Skin of body (tissue), 3 donors: ENCODE measurements at places on chromosomes 2 and 18.

DNA sequence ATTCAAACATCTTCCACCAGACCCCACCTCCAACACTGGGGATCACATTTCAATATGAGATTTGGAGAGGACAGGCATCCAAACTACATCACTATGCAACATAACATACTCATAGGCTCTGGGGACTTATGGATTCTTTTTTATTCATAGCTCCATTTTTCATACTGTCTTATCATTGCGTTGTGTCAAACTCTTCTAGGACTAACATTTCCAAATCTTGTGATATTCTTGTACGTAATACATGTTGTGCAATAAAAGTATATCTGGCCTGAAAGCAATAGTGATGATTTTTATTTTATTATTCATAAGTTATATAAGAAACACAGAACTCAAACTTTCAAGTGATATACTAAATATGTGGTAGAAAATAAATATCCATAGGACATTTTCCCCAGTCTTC lies 60.6 kb upstream of the ACTR3 start:
- no peak for DNase-seq

- peak; percentile 10 for DNase-seq
Observed at GRCh38 chr2:6968319-6969100, 51.3 kb downstream of the RNF144A start.

DNA sequence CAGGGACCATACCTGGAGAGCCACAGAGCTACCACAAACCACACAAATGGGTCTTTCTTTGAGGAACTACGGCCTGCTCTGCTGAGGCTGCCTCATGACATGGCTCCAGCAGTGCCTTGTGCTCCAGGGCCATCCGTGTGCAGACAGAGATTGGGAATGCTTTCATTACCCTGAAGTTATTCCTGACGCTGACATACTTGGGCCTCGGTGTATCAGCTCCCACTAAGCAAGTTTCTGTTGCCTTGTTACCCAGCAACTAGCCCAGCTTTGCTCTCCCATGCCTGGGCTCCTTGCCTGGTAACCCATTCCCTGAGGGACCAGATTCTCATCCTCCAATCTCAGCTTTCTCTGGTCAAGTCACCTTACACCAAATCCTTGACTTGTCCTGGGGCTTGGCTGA lies 80.3 kb upstream of the FZD7 start:
- DNase-seq = no peak

DNA sequence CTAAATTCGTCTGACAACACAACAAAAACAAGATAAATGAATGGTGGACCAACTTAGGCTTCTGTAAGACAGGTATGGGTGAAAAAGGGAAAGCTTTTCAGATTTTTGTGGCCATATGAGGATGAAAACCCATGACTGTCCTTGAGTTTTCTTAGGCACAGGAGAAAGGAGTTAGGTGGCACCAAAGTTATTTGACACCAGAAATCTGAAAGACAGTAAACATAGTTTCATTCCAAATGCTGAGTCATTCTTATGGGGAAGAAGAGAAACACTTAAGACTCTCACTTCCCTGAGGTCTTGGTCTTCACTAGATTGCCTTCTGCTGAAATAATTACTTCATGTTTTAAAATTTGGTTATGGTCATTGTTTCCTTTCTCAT lies 5.2 kb upstream of the GPD2 start:
- DNase-seq = no peak

DNA sequence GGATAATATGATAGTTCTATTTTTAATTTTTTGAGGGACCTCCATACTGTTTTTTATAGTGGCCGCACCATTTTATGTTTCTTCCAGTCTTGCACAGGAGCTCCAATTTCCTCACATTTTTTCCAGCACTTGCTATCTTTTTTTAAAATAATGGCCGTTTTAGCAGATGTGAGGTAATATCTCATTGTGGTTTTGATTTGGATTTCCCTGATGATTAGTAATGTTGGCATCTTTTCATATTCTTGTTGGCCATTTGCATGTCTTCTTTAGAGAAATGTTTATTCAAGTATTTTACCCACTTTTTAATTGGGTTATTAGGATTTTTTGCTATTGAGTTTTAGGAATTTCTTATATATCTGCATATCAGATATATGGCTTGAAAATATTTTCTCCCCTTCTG lies 29.9 kb upstream of the NAPG start:
- DNase-seq = no peak

- DNase-seq = no peak
Observed at GRCh38 chr2:41420219-41420618, 627.6 kb upstream of the PKDCC start.

GRCh38 chr2:29920130-29920577 lies 1.2 kb downstream of the ALK start:
- DNase-seq = no peak

DNA sequence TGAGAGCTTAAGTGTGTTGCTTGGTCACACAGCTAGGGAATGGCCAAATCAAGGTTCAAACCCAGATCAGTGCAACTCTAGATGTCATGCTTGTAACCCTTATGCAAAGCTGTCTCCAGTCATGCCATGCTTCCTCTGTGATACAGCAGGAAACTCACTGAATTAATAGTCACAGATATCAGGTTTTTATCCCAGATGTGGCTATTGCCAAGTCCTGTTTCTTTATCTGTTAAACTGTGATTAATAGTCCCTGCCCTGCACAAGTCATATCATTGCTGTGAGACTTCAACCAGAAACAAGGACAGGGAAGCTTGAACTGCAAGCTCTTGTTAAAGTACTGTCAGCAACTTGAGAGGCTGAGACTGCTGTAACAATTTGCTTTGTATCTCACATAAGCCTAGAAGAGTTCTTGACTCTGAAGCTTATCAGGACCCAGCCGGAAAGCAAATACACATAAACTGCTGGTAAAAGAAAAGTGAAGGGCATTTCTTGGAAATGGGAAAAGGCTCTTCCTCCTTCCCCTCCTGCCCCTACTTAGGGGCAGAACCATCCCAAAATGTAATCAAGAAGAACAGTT lies 609.0 kb downstream of the DCC start:
- DNase-seq = no peak

DNA sequence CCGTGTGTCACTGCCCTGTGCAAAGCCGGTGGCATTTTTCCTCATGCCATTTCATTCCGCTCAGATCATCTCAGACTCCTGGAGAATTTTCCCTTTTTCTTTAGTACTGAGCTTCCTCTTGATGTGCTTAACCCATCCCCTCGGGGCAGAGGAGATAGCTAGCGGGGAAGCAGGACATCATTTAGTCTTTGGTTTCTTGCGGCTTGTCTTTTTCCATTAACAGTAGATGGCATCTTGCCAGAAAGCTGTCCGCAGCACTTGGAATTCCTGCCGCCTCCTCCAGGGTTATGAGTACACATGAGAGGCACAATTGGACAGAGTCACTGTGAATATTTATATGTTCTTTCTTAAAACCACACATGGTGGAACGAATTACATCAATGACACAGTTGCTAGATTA lies 226.6 kb downstream of the ALPK2 start:
- peak; percentile 65 for DNase-seq

- no peak for DNase-seq
Observed at GRCh38 chr18:354003-354402, 86.2 kb upstream of the THOC1 start.

DNA sequence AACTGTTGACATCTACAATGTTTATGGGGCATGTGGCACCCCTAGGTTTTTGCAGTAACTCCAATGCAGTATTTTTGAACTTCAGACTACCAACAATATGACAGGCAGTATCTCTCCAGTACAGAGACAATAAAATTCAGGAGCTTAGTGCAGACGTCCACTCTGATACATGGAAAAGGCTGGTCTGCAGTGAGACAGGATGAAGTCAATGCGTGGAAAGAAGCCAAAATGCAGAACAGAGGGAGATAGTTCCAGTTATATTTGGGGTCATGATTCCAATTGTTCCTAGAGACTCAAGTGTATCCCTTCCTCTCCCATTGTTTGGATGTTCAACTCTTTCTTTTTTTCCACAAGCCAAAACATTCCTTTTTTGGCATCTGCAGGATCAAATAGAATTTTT lies 18.7 kb upstream of the SMAD2 start:
- DNase-seq = no peak

- DNase-seq = no peak
Observed at GRCh38 chr2:96320728-96321622, 4.1 kb upstream of the ITPRIPL1 start.

DNA sequence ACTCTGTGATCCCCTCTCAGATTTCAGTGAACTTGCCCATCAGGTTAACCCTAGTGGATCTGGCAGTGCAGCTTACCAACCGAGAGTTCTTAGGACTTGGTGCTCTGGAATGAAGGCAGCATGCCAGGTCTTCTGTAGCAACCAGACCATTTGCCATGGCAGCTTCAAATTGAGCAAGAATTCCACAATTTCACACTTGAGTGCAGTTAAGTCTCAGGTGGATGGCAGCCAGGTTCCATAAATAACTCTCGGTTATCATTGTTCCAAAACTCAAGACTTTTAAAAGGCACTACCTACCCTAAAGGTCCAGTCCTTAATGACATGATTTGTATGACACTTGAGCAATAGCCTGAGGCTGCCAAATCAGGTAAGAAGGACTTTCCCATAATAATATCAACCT lies 48.1 kb downstream of the GALNT3 start:
- no peak for DNase-seq

DNA sequence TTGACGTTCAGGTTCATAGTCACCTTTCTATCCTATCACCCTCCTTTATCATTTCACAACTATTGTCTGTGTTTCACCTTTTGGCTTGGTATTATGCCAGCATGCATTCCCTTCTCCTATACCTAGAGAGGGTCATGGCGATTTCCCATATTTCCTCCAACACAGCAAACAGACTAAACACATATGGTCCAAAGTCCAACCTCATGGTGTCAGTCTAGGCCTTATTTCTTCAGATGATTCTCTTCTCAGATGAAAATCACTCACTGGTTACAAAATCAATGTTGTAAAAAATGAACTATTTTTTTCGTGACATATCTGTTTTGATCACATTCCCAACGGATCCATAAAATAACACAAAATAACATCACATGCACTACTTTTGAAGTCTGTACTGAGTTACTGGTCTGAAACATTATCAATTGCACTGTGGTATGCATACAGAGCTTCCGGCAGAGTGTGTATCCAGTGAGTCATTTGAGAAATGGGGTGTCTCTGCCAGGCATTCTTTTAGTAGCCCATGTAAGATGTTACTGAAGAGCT lies 204.8 kb upstream of the GALNT5 start:
- no peak for DNase-seq

DNA sequence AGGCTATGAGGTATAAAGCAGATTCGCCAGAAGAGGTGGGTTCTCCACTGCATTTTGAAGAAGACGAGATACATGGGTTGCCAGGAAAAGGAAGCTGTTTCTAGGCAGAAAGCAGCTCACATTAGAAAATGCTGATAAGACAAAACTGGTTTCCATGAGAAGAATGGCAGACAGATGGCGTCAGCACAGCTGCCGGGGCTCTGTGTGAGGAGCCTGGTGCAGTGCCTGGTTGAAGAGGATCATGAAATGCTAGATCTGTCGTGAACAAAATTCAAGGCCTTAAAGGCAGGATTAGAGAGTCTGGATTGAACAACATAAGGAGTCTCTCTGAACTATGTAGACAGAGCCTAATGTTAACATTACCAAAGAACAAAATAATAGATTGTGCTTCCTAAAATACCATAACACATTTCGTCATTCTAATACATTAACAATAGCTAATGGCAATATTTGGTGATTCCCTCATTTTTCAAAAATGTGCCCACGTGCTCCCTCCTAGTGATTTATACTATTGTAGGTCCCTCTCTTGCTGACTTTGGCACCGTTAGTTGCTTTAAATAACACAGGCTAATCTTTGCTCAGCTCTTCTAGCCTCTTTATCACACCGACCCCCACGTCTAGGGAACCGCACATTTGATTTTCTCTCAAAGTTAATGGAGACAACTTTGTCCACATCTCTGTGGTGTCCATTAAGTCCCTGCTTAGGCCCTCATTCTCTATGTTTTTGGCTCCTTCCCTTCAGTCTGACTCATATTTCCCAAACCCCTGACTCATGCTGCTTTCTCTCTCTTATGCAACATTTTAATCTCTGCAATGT lies 38.2 kb downstream of the EFEMP1 start:
- DNase-seq = no peak

GRCh38 chr18:6509417-6509816 lies 94.7 kb upstream of the L3MBTL4 start:
- no peak for DNase-seq

- DNase-seq = peak; percentile 13
Observed at GRCh38 chr2:19580264-19580663, 221.8 kb upstream of the OSR1 start.

GRCh38 chr18:30150586-30151250 lies 891.8 kb downstream of the DSC3 start:
- DNase-seq = no peak

GRCh38 chr18:63271881-63272299 lies 47.7 kb downstream of the BCL2 start:
- no peak for DNase-seq
